ENCODE measurements at places on chromosomes 3 and 15.

GRCh38 chr3:71487418-71487817 lies 96.1 kb downstream of the FOXP1 start:
- no peak for DNase-seq

DNA sequence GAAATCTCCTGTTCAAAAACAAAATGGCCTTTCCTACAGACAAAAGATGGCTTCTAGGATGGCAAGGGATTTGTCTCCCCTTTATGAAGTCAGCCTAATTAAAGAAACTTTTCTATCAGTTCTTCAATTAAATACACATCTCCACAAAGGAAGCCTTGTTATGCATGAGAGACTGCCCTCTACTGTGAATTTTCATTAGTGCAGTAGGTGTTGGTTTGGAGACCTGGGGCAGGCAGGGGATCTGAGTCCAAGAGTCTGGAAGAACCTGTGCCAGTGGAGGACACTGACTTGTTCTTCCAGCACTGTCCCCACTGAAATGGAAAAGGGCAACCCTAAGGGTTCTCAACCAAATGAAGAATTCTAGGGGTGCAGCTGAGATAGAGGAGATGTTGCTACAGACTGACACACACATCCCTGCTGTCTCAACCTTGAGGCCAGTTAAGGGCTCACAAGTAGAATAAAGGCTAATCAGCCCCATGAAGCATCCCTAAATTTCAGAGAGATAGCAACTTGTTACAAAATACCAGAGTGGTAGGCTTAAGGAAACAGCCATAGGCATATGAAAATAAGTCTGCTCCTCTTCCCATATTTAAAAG lies 174.0 kb upstream of the PRICKLE2 start:
- DNase-seq: no peak

DNA sequence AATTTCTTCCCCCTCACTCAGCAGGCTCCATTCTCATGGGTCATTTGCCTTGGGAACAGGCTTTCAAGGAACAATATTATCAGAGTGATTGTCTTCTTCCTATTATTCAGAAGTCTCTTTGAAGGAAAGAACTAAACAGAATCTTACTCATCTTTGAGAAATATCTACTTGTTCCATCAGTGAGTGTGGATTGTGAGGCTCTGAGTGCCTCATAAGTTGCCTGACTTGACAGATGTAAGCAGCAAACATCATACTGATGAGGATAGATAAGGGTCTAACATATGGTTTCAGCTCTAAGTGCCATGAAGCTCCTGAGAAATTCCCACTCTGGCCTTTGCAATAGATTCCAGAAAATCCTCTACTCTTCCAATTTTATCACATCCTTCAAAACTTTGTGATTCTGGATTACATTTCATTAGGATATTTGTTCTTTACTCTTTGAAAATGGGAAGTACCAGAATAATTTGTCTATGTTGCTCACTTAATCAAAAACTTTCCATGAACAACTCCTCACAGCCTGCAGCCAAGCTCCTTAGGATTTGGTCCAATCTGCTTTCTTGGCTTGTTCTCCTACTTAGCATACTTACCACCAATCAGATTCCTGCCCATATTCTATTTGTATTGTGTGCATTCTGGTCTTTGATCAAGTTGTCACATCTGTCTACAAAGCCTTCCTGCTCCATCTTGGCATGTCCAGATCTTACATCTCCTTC lies 120.1 kb downstream of the RPL22L1 start:
- no peak for DNase-seq

- DNase-seq: no peak
Observed at GRCh38 chr15:48946074-48946839, 17.5 kb downstream of the SHC4 start.

DNA sequence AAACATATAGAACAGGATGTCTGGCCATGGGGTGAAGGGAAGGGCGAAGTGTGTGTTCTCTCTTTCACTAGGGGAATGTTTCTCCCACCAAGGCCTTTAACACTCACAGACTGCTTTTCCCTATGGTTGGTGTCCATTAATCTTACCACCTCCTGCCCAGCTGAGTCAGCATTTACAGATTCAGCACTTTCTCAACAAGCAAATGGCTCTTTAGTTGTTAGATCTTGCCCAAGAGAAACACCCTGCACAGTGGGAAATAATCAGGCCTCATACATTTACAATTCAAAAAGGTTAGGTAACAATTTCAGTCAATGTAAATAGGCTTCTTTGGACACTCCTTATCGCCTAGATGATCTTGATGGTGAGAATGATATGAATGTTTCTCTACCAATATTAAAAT lies 418.2 kb downstream of the EPHA3 start:
- DNase-seq: no peak

- DNase-seq: no peak
Observed at GRCh38 chr3:14230729-14231128, 52.1 kb downstream of the LSM3 start.

GRCh38 chr3:172447611-172448579 lies at the start of gene GHSR:
GHSR (minus strand) TSS chr3:172448456; CDS start chr3:172448413, 43 bp downstream.
- DNase-seq: no peak

DNA sequence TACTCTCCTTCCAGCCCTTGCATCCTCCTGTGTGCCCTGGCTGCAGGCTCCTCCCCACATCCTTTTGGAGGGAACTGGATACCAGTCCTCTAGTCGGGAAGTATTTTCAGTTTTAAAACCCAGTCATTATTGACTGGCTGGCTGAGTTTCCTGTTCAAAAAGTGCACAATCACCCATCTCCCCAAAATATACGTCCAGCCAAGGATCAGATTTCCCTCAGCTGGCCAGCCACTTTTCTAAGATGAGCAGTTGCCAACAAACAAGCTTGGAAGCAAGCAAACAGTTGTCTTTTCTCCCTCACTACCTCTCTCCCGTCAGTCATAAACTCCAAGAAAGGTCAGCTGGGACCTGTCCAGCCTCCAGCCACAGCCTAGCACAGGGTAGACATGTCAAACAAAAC lies 147.7 kb upstream of the GALNT15 start:
- DNase-seq: no peak

- no peak for DNase-seq
Observed at GRCh38 chr15:67943475-67943874, 103.6 kb upstream of the RNU6-1 start.

- DNase-seq: no peak
Observed at GRCh38 chr3:175200391-175201095, 341.4 kb downstream of the NAALADL2 start.

DNA sequence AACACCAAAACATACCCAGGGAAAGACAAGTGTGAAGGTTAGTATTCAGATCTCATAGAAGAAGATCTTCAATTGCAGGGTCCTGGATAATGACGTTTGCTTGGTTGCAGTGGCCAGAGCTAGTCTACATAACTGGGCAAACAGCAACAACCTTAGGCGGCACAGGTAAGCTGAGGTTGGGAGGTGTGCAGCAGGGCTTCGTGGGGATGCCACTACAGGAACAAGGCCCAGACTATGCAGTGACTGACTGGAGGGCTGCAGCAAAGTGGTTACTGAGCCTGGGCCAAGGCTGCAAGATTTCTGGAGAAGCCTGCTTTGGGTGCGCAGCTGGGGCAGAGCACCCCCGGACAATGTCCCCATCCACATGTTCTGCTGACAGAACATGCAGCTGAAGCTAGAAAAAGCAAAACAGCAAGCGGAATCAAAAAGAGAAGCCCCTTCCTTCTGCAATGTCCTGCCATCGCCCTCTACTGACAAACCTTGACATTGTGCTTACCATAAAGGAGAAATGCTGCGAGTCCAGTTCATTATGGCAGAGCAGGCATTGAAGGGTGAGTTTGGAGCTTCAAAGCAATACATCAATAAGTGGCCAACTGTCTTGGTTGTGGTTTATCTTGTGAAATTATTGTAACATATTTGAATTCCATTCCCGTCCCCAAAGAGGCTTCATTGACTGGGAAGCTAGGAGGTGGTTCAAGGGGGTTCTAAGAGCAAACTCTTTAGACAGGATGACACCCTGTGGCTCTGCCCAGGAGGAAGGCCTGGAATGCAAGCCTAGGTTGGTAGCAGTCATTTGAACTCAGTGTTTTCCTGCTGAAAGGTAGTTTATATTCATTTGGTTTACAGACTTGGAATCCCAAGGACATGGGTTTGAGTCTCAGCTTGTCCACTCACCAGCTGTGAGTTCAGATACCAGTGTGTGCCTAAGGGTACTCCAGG lies 217.0 kb downstream of the PDCD6IP start:
- DNase-seq: no peak

DNA sequence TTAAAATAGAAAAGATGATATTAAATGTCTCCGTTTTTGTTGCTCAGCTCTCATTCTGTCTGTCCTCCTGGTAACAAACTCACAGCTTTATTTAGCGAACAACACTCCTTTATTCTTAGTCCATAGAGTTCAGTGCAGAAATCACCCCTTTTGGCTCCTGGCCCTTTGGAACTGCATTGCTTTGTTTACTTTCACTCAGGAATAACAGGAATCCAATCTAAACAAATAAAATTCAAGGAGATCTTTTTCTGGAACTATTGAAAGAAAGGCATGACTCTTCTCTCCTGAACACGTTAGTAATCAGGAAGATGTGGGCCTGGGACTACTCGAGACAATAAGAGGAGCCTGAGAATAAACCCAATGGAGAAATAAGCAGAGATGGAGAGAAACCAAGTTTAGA lies 409.2 kb downstream of the DIPK2A start:
- DNase-seq: no peak

DNA sequence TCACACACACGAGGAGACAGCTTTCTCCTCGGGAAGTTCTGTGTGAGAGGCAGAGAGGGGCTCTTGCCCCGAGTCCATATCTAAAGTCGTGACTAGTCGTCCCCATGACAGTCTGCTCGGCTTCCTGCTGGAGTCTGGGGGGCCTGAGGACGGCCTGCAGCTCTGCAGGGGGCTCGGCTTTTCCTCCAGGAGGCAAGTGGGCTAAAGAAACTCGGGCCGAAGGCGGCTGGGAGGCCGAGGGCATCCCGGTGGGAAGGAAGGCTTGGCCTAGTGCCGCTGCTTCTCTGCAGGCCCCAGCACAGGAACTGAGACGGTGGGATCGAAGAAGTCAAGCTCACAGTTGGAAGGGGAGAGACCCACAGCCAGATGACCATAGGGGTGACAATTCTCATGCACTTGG lies 25.4 kb upstream of the PIGZ start:
- no peak for DNase-seq

DNA sequence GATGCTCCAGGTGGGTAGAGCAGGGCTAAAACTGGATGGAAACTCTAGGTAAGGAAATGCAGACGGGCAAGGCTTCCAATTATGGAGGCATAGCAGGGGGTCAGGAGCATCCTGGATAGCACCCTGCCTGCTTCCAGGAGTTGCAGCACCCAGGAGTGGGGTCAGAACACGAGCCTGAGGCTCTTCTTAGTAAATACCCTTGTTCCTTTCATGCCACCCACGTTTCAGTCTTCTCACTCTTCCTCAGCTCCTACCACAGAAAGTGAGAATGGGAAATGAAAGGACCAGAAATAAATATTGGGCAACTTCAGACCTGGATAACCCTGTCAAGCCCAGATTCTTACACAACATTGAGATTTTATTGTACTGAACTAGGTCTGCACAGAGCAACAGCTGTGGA lies 16.4 kb downstream of the CCR1 start:
- no peak for DNase-seq

GRCh38 chr15:63059075-63059474 lies 16.5 kb downstream of the TPM1 start:
- no peak for DNase-seq

DNA sequence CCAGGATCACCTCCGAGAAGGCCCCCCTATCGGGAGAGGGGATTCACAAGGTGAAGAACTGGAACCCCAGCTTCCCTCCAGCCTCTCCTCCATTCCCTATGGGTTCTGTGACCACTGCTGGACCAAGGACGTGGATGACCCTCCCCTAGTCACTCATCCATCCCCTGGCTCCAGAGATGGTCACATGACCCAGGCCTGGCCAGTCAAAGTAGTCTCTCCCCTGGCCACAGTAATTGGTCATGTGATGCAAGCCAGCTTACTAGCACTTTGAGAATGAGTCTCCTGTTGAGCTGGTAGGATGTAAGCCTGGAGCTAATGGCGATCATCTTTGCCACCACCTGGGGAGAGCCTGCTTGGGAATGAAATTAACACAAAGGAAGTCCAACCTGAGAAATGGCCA lies 3.9 kb downstream of the CAMK1 start:
- DNase-seq: no peak

DNA sequence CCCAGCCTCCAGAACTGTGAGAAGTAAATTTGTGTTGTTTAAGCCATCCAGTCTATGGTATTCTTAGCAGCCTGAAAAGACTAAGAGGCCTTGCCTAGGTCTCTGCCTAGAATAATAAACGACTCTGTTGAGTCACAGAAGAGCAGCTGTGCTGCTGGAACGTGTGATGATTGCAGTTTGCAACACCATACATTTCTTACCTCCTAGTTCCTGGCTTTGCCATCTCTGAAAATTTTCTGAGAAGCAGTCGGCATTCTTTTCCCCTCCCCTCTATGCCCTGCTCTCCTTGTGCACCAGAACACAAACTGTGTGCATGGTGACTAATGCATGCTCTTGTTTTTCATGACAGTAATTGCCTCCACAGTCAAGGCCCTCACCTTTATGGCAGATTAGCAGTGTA lies 301.3 kb downstream of the IL20RB start:
- no peak for DNase-seq

- DNase-seq: no peak
Observed at GRCh38 chr3:111359261-111360030, 182.6 kb upstream of the CD96 start.

DNA sequence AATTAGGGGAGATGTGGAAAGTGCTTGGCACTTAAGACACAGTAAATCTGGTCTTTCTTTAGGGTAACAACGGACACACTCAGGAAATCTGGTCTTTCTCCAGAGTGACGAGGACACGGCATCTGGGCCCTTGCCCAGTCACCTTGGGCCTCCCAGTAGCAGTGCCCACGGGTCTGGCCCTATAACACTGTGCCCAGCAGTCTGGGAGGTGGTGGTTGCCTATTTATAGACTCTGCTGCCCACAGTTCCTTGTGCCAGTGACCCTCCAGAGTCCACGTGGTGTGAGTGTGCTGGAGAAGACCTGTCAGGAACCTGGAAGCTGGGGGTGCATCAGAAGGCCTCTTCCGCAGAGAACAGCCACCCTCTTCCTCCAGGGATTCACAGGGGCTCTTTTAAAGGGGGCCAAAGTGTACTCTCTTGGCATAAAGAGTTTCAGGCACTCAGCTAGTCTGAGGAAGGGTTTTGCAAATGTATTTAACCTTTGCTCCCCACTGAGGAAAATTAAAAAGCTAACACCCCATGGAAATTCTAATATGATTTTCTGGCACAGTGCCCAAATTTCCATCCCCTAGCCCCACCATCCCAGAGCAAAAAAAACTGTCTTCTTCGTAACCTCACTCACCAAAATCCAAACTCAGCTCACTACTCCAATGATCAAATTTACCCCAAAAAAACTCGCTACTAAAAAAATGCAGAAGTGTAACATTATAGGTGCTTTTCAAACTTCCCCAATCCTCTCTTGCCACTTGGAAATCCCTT lies 15.4 kb downstream of the WNT5A start:
- DNase-seq: no peak

Measured in stimulated activated CD8-positive, alpha-beta memory T cell treated with anti-CD3 and anti-CD28 coated beads, Interleukin-15, amount 100 ng/mL, for 1 hour (primary cell).